ENCODE measurements at places on chromosomes 7 and 10. TPM values are rescaled to one million over a fixed set of nuclear protein-coding genes. Genes with fewer than 3 reads are reported as not detected.

C10orf71 gene
- polyA plus RNA-seq = not detected

HOXA7 gene
- 23.9 TPM for polyA plus RNA-seq

AKR1C4 gene
- polyA plus RNA-seq = not detected

ARMC3 gene
- not detected for polyA plus RNA-seq

IPMK gene
- 9.0 TPM for polyA plus RNA-seq

CACNA2D1 gene
- polyA plus RNA-seq = 3.0 TPM

ZNF22 gene
- polyA plus RNA-seq = 13.5 TPM

- no peak for DNase-seq
Measured at GRCh38 chr7:35869810-35870209, 69.0 kb downstream of the SEPTIN7 start.

GRCh38 chr7:16881844-16882243, at the start of gene AGR3:
AGR3 (minus strand) TSS chr7:16881983; CDS start chr7:16878618, 3,365 bp downstream.
- DNase-seq = no peak

DNA sequence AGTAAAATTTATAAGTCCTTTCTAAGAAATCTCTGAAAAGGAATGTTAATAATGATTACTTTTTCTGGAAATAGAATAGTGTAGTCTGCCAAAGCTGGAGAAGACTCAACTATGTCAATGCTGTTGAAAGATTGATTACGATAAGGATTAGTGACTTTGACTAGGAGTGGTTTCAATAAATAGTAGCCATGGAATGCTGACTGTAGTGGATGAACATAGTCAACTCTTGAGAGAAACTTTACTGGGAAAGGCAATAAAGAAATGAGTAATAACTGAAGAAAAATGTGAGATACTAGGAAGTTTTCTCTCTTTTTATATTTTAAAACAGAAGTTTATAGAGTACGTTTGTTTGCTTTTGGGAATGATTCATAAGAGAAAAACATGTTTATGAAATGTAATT, 105.0 kb upstream of the CDK13 start:
- no peak for DNase-seq

GRCh38 chr10:88017781-88018180, 154.4 kb downstream of the PTEN start:
- no peak for DNase-seq

DNA sequence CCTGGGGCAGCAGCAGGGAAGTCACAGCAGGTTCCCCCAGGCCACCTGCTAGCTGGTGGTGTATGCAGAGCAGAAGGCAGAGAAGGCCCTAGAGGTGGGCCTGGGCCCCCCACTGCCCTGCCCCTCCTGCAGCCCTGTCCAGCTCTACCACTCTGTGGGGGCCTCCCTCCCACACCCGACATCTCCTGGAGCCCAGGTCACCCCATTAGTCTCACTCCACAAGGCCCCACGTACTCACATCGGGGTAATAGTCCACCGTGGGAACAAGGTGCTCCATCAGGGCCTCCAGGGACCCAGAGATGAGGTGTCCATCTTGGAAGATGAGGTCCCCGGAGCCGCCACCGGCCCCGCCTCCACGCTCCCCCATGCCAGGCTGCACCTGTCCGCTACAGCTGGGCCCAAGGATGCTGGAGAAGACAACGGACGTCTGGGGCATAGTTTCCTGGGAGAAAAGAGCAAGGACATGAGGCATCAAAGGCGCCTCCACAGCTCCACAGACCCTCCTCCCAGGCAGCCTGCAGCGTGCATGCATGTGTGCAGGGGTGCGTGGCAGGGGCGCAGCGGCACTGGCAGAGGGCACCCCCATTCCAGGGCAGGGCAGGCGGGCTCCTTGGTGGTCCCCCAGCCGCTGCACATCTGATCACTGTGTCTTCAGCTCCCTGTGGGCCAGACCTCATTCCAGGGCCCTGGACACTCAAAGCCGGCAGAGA, 61.0 kb downstream of the RASGEF1A start:
- DNase-seq = peak; percentile 56

DNA sequence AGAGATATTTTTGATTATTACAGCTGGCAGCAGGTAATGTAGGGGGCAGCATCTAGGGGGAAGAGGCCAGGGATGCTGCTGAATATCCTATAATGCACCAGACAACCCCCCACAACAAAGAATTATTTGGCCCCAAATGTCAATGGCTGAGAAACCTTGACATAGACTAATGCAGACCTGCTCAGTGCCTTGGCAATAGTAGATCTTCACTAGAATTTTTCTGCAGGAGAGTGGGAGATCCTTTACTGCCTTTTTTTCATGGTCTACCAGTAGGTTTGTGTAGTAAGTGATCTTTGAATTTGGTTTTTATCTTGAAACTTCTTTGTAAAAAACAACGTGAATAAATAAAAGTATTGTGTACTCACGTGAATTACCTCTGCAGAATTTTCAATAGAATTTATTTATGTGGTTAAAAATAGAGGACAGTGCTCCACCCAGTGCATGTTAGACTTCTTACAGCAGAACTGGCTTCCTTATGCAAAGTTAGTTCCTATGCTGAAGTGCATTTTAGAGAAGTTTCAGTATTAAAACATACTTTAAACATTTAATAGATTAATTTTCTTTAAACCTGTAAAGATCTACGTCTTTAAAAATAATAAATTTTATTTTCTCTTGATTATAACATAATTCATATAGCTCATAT, 199.6 kb upstream of the HDAC9 start:
- DNase-seq = no peak

GRCh38 chr7:102912742-102913141, at the start of gene LRRC17:
LRRC17 (plus strand) TSS chr7:102913000; CDS start chr7:102933914, 20,914 bp downstream.
- DNase-seq = no peak

- no peak for DNase-seq
Measured at GRCh38 chr7:150322114-150322832, 882 bp upstream of the LRRC61 start.

- DNase-seq = no peak
Measured at GRCh38 chr10:17353568-17354300, 100.7 kb downstream of the ST8SIA6 start.

- no peak for DNase-seq
Measured at GRCh38 chr10:34528320-34528719, 286.8 kb downstream of the PARD3 start.

- DNase-seq = no peak
Measured at GRCh38 chr10:86759073-86759672, 2.8 kb downstream of the BMPR1A start.

DNA sequence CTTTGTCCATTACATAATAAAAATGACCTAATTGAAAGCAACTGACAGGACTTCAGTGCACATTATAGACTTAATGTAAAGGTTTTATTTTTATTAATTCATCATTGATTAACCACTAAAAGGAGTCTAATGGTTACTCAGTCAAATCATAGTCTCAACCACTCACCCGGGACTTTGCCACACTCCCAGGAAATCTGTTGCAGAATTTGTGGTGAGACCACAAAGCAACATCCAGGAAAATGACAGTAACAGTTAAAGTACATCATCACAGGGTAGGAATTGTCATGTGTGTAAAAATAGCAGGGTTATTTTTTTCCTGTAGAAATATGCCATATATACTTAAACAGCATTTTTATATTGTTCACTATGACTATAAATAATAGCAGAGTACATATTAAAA, 6.3 kb upstream of the HGF start:
- DNase-seq = no peak

- DNase-seq = no peak
Measured at GRCh38 chr7:22457471-22457870, 42.5 kb downstream of the STEAP1B start.

DNA sequence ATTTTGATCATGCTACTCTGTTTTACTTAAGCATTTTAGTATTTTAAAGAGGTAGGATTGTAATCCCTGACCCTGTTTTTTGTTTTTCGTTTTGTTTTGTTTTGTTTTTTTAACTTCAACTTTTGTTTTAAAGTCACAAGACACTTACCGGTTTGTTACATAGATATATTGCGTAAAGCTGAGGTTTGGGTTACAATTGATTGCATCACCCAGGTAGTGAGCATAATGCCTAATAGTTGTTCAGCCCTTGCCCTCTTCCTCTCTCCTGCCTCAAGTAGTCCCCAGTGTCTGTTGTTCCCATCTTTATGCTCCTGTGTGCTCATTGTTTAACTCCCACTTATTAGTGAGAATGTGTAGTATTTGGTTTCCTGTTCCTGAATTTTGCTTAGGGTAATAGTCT, 93.1 kb upstream of the TEX47 start:
- DNase-seq = no peak

GRCh38 chr10:43193496-43194080, 55.3 kb downstream of the CSGALNACT2 start:
- DNase-seq = no peak

GRCh38 chr10:116612107-116612769, 8.5 kb upstream of the PNLIPRP2 start:
- no peak for DNase-seq

DNA sequence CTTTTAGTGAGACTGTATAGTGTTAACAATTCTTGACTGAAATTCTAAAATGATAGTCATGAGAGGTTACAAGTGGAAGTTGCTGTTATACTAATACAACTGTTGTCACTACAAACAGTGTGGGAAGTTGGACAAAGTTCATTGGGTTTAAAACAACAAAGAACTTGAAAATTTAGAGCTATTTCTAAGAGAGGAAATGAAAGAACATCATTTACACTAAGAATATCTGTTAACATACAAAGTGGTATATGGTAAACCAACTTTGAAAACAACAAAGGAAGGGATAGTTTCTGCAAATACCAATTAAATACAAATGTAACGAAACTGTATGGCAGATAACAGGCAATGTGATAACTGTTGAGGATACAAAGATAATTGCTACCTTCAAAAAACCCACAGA, 11.6 kb downstream of the MTPN start:
- no peak for DNase-seq

DNA sequence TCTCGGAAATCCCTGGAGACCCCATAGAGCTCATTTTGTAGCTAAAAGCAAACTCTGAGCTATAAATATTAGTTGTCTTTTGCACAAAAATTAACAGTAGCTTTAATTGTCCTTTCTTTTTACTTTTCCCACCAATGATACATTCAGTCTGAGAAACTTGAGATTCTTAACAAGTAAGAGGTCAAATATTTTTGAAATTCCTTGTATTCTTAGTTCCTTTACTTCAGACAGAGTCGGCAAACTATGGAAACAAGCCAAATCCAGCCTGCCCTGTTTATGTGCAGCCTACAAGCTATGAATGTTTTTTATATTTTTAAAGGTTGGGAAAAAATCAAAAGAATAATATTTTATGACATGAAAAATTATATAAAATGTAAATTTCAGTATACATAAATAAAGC, 146.6 kb downstream of the CTNNA3 start:
- DNase-seq = no peak

DNA sequence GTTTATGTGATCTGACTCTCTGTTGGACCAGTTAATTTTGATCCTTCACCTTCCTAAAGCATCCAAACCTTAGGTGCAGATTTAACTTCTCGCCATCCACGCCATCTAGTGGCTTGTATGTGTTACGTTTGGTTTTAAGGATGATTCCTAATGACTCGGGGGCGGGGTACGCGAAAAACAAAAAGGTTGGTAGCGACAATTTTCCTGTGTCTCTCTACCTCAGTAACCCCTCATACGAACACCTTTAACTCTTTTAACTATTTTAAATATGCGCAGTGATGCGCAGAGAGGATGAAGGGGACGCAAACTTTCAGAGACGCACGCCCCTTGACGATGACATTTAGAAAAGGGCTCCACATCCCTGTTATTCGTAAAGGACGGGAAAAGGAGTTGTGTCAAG, 714 bp upstream of the KCND2 start:
- no peak for DNase-seq

- DNase-seq = no peak
Measured at GRCh38 chr10:97916586-97916985, 66.9 kb downstream of the GOLGA7B start.

DNA sequence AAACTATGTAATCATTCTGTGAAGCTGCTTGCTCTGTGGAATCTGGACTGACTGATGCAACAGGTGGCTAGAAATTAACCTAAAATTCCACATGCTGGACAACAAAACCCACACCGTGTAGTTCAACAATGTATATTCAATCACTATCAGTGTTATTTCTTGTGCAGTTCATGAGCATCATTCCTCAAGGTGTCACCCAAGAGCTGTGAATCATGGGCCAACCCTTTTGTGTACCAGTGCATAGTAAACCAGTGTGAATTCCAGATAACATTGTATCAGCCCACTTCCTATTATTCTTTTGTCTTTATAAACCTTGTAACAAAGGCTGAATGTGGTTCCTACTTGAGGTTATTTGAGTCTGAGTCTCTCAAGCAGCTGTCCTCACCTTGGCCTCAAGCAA, 905.2 kb upstream of the ZNF722 start:
- DNase-seq = no peak

DNA sequence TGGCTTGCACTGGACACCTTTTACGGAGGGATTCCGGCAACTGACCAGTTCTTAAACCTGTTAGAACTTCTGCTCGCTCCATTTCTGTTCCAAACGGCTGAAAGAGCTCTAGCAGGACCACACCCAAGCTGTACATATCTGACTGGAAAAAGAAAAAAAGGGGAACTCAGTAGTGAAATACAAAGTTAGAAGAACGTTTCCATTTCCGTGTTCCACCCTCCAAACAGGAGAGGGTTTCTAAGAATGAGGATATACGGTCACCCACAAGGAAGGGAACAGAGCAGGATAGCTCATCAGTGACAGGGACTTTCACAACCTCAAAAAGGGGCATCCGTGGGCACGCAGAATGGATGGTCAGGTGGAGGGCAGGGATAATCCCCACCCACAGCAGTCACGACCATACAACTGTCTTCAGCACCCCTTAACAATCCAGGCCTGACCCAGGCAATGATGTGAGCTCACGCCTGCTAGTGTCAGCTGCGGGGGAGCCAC, 4.3 kb upstream of the ANKRD61 start:
- no peak for DNase-seq

GRCh38 chr10:28881171-28881882, 204.0 kb downstream of the BAMBI start:
- no peak for DNase-seq

DNA sequence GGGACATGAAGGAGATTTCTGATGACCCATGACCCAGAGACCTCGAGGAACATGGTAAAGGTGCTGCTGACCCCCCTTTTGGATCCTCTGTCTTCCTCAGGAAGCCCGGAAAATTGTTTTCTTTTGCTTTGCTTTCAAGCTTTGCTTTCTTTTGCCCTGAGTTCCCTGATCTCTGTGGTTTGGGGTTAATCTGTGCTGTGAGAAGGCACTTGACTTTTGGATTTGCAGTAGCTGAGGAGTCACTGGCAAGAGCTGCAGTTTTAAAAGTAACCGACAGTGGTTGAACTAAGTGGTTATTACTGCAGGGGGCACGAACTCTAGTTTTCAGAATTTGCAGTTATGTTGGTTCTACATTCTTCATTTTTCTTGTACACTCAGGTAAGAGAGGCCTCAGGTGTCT, 53.0 kb downstream of the PDZD8 start:
- DNase-seq = no peak

Measured in sigmoid colon (tissue), 7 donors.